ENCODE measurements at places on chromosomes 3 and 15.
A peak's percentile ranks its signal among the peaks of the same experiment; 100 is the strongest.

GRCh38 chr3:132652640-132653270 is 6.9 kb downstream of the ACAD11 start:
- DNase-seq, result no peak

DNA sequence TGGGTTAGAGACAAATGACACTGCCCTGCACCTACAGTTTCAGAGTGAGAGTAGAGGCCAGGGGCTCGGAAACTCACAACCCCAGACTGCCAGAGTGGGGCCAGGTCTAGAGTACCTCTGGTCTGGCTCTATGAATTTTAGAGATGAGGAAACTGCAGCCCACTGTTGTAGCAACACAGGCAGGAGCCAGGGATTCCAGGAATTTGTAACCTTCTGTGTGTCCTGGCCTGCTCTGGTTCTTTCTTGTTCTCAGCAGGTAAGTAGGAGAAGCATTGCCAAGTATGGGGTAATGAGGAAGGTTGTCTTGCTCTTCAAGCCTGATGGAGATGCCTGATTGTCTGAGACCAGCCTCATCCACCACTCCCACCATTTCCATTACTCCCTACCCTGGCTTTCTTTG is 221.8 kb downstream of the UACA start:
- no peak for DNase-seq

- DNase-seq, result no peak
These were observed 192.5 kb upstream of the LINGO1 start for GRCh38 chr15:77825252-77825542.

- DNase-seq, result no peak
These were observed 117.9 kb downstream of the SYNPR start for GRCh38 chr3:63395960-63396359.

GRCh38 chr3:150268426-150269391 is 139.4 kb upstream of the TSC22D2 start:
- DNase-seq, result peak; percentile 47

DNA sequence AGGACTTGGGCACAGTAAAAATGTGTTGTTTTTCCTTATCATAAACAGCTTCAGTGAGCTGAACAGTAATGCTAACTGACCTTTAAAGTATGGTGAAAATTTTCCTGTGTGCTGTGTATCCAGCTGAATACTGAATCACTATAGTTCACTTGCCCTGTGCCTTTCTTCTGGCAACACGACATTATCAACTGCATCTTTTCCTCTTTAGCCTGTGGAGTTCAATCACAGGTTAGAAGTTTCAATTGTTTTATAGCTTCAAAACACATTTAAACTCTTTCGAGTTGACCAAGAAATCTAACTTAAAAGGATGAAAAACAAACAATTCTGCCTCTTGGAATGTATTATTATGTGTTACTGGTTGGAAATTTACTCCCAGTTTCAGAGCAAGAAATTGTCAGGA is 1120.7 kb upstream of the ALCAM start:
- no peak for DNase-seq

DNA sequence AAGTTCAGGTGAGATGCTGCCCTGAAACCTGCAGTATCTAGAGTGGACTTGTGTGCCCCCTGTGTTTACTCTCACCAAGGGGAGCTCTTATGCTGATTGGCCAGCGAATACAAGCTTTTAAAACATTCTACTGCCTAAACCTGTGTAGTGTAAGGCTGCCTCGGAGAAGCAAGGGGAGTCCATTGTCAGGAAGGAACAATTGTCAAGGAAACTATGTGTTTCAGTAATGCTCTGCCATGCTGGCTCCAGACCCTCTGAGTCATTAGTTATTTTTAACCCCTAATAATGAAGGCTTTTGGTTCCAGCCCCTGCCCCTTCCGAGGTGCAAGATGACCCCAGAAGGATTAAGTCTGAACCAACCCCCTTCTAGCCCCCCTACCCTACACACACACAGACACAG is 66.1 kb upstream of the CHMP2B start:
- no peak for DNase-seq

DNA sequence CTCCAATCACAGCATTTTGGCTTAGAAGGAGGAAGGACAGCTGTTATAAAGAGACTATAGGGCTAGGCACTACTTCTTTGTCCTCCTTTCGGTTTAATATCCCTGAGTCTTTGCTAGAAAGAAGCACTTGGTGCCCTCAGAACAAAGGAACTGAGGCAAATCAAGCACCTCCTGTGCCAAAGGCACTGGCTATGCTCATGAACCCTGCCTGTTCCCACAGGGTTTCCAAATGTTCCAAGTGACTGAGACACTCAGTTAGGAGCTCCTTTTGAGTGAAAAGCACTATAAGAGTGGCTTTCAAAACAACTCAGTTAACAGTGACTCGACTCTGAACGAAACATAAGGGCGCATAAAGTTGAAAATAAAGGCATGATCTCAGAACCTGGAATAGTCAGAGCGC is 25.0 kb downstream of the TBC1D2B start:
- DNase-seq, result no peak

- DNase-seq, result no peak
These were observed 2.4 kb upstream of the KLF13 start for GRCh38 chr15:31324186-31324585.

DNA sequence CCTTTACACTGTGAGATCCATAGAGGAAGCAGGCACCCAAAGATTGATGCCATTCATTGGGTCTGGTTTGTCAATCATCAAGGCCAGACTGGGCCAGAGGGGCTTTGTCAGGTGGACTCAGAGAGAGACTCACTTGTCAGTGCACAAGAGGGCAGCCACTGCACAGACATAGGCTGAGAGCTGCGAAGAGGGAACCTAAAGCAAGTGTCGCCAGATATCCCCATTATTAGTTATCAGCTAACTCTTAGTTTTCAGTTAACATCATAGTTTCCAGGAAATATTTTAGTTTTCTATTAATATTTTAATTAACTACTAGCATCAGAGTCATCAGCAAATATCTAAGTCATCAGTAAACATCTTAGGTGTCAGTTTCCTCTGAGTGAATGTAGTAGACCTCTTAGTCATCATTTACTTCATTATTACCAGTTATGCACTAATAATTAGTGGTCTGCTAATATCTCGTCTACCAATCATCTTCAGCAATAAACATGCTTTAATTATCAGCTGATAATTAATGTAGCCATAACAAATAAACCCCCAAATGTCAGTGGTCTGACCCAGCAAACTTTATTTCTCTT is 41.7 kb upstream of the LIMD1 start:
- no peak for DNase-seq

GRCh38 chr3:29079358-29079757 is 201.5 kb upstream of the RBMS3 start:
- DNase-seq, result no peak

DNA sequence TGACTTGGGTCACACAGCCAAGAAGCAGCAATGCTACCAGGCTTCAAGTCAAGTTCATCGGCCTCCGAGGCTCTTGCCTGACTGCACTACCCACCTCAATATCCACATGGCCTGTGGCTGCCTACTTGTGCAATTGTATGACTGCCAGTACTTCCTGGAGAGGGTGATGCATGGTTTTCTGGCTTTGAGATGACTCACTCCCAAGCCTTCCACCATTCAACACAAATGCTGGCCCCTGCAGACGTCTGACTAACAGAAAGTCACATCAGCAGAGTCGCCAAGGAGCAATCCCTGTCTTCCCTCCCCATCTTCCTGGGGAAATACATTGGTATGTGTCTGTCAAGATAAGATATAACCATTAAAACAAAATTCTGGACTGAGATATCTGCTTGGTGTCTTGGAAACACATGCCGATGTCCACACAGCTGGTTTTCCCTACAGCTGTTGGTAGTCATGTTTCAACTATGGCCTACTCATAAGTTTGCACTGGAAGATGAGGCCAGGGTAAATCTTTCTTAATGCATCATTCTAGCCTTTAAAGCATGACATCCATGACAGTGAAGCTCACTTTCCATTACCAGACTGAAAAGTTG is 79.6 kb upstream of the SPATA12 start:
- DNase-seq, result no peak

- DNase-seq, result no peak
These were observed 7.5 kb downstream of the GYG1 start for GRCh38 chr3:148998715-148999423.
